Posterior vena cava (tissue), 2 donors: ENCODE measurements at places on chromosomes 4 and X. TPM values are rescaled to one million over a fixed set of nuclear protein-coding genes. Genes with fewer than 3 reads are reported as not detected.

PCDH7 gene
- total RNA-seq: 124 TPM

GRCh38 chr4:26271703-26272102, 49.1 kb upstream of the RBPJ start:
- no peak for DNase-seq

DNA sequence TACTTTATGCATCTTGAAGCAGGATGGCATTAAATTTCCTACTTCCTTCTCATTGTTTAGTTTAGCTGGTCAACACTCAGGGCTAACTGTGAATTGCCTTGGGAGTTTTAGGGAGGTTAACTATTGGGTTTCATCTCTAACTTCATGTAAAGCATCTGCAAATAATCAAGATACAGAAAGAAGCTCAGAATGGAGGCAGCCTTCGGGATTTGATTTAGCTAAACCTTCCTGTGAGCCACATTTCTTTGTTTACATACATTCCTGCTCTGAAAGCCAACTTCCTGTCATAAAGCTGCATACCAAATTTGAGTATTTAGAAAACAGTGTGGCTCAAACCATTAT, 131.7 kb upstream of the PCDH18 start:
- no peak for DNase-seq

SYN1 gene
- 2.3 TPM for total RNA-seq

DNA sequence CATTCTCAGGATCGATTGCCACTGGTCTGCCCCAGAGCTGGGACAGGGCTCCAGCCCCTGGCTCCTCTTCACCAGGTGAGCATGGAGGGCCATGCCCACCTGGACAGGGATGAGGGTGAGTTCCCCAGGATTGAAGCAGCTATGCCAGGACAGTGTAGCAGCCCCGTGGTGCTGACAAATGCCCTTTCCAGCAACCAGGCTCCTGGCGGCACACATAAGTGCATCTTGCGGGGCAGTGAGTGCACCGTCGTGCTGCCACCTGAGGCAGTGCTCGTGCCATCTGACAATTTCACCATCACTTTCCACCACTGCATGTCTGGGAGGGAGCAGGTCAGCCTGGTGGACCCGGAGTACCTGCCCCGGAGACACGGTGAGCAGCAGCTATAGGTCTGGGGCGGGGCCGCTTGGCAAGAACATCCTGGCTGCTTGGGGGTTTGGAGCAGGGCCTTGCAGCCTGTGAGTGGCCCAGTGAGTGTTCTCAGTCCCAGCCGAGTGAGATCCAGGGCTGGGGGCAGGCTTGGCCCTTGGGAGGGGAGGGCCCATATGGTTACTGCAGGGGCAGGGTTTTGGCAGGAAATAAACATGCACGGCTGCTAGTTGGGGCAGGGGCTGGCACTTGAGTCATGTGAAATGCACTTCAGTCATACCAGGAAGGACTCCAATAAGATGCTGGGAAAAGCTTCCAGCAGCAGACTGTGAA, 6.1 kb downstream of the IL9R start:
- no peak for DNase-seq

DNA sequence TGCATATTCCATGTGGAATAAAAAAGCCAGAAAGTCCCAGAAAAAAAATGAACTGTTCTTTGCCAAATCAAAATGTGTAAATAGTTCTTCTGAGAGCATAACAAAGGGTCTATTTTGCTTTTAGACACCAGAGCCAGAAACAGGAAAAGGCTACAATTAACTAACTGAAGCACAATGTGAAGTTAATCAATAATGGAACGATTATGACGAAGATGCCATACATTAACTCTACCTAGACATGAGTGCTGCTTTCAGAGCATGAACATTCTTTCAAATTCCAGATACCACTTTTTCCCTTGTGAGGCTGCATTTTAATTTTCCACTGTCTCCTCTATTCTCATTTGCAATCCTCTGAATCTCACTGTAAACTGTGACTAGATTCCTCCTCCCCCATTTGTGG, 48.7 kb upstream of the PHOX2B start:
- DNase-seq: no peak

- no peak for DNase-seq
Measured at GRCh38 chr4:15653864-15654592, 1.1 kb downstream of the FBXL5 start.
